Stimulated activated CD4-positive, alpha-beta T cell treated with anti-CD3 and anti-CD28 coated beads, TNF-alpha, amount 100 ng/mL, for 24 hours (primary cell): ENCODE measurements at places on chromosomes 12 and 14.

DNA sequence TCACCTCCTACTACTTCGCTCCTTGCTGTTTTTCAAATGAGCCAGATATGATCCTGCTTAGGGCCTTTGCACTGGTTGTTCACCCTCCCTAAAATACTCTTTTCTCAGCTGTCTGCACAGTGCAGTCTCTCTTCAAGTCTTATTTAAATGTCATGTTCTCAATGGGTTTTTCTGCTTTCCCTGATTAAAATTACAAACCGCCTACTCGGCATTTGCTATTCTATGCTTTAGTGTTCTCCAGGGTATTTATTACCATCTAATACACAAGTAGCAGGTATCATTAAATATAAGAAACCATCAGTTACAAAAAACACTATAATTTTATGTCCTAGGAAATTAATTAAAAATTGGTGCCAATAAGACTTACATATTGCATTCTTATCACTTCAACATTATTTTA lies 108.0 kb upstream of the TMTC1 start:
- no peak for DNase-seq

DNA sequence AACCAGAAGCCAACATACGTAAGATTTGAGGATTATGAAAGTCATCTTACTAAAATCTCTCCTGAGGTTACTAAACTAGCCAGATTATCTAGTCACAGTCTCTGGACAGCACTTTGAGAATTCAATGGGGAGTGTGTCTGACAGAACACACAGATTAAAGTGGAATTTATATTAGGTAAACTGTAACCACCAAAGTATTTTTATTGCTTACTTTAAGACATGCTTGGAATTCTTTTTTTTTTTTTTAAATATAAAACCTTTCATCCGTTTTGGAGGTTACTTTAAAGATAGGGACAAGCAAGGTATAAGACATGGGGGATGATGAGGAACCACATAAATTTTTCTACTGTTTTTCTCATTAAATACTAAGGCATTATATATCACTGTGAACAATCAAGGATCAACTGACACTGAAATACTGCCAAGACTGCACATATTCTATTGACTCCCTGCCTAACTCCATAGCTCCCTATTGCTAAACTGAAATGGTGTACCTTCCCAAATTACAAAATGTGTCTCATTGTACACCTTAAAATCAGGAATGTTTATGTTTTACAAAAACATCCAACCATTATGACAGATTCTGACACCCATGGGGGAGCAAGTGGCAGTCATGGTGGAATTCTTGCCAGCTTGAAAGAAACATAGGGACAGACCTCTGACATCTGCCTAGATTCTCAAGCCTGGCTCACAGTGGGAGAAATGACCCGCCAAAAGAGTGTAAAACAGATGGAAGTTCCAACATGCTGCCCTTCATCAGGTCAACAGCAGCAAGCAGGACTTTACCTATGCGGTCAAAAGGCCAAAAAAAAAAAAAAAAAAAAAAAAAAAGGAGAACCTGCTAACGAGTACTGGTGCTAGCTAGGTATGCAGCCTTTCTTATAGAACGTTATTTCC lies 239.3 kb downstream of the MED13L start:
- DNase-seq: no peak

- DNase-seq: no peak
These were observed 156.1 kb upstream of the ALG10B start for GRCh38 chr12:38160318-38161122.

DNA sequence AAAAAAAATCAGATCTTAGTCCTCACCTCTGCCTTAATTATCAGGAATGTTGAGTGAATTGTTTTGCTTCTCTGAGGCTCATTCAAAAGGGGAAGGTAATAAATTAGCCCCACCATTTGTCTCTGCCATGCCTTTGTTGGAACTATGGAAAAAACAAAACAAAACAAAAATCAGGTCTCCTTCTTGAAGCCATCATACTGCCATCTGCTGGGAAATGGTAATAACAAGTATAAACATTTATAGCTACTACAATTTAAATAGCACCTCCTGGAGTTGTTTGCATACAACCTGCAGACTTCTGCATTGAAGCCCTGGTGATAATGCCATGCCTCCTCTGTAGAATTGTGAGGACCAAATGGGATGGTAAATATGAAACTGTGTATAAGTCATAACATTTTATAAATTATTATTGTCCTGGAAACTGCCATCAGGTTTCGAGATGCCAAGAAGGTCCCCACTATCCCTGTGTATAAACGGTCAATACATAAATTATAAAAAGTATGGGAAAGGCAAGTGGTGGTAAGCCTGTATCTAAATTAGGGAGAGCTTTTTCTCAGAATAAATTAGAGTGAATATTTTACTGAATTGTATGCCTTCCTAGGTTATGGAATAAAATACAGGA lies 87.2 kb upstream of the FGD4 start:
- no peak for DNase-seq

DNA sequence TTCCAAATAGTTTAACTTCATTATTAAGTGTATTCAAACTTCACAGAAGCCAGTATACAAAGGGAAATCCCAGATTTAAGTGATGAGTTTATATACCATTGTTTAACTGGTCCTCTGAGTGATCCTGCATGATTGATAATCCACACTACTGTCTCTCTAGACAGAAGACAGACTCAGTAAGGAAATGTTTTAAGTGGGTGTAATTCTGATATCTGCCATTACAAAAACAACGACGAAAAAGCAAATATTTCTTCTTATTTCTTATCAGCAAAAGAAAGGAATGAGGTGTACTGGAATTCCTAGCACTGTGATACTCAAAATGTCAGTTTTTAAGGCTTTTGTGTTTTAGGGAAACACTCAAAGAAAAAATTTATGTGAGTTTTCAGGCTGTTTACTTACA lies 127.5 kb downstream of the GPHN start:
- no peak for DNase-seq

GRCh38 chr14:86799244-86799647 lies 1193.7 kb downstream of the GALC start:
- no peak for DNase-seq

DNA sequence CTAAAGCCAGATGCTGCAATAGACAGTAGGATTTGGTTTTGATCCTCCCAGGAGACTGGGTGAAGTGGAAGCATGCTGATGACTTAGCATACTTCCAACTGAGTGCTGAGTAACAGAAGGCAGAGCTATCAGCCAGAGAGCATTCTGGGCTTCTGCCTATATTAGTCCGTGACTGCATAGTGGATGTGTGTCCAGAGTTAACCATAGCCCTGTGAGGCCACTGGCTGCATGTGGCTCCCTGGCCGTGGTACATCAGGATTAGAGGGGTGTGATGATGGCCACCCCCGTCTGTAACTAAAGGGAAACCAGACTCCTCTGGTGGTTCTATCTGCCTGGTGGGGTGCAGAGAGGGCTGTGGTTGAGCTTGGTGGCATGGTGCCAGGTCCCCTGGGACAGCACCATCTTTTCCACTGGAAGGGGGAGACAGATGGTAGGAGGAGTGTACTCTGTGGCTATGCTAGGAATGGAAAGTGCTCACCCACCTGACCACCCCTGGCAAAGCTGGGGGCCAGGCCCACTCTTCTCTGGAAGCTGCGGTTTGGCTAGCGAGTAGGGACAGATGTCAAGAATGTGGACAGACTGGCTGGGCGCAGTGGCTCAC lies 27.4 kb downstream of the ABCD4 start:
- no peak for DNase-seq

- no peak for DNase-seq
These were observed 459 bp downstream of the ITGA7 start for GRCh38 chr12:55707219-55707671.

- DNase-seq: no peak
These were observed 90.7 kb upstream of the ATP2B1 start for GRCh38 chr12:89799316-89799715.

DNA sequence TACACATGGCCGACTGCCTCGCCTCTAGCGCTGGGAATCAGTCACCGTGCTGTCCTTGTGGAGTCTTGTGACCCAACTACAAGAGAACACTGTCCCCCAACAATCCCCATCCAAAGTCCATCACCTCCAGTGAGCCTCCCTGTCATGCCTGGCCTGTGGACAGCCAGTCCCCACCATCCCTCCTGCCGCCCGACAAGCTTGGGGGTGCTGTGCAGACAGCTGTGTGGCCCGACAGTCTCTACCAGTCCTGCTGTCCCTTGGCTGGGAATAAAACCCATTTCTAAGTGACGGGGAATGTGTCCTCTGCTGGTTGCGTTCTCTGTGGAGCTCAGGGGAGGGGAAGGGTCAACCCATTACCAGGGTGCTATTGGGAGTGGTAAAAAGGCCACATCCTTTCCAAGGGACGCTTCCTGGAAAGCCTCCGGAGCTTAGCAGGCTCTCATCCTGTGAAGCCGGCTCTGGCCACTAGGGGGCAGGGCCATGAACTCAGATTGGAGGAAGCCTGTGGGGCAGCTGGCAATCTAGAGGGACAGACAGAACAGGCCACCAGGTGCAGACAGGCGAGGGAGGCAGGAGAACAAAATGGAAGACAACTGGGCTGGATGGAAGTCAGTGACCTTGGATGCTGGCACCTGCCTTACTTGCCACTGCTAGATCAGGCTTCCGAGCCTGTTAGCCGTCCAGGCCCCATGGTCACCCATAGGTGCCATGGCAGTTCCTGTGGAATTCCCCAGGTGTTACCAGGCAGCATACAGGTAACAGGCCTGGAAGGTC lies 12.0 kb upstream of the BLTP3B start:
- DNase-seq: peak; percentile 72

- no peak for DNase-seq
These were observed 156.5 kb downstream of the PRKCH start for GRCh38 chr14:61477712-61478462.

GRCh38 chr12:91274916-91275315 lies 92.3 kb upstream of the DCN start:
- no peak for DNase-seq

- DNase-seq: no peak
These were observed 169.3 kb upstream of the IFNG-AS1 start for GRCh38 chr12:67819902-67820301.

- DNase-seq: no peak
These were observed 46.8 kb downstream of the PRKCH start for GRCh38 chr14:61368114-61368710.

DNA sequence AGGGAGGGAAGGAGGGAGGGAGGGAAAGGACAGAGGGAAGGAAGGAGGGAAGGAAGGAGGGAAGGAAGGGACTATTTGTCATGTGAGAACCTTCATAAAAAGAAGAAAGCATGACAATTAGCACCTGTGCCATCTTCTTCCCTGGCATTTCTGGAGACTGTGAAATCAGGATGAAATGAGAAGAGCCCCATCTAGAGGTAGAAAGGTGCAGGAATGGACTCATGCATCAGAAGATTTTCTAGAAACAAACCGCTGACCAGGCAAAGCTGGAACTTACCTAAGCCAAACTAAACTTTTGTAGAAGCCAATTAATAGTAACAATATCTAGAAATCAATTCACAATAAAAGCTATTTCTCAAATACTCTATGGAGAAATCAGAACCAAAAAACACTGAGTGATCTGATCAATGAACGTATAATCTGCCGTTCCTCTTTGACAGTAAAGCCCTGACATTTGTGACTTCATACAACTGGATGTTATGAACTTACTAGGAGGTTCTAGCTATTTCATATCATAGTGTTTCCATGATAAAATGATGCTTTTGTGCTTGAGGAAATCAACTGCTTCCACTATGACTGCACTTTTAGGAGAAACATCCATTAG lies 24.4 kb upstream of the CRACR2A start:
- DNase-seq: no peak

GRCh38 chr12:1324910-1325309 lies 269.5 kb downstream of the FBXL14 start:
- DNase-seq: no peak

DNA sequence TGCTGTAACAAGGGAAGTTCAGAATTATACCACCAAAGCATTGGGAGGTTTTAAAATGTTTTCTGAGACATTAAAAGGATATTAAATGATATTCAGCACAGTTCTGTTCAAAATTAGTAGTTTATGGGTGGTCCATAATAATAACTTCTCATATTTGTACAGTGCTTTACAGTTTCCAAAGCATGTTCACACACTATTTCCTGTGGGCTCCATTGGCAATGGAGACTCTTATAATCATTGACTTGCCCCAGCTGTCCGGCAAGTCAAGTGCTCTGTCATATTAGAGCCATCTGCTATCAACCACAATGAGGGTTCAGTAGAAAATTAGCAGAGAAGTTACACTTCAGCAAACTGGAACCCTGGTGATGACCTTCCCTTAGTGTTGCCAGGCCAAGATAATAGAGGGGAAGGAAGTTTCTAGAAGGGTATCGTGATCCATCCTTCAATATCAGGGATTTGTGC lies 526.6 kb upstream of the CCDC196 start:
- no peak for DNase-seq
